Stimulated activated CD4-positive, alpha-beta T cell treated with anti-CD3 and anti-CD28 coated beads, Interleukin-15, amount 100 ng/mL, for 1 hour (primary cell): ENCODE measurements at places on chromosomes 7 and 10.

DNA sequence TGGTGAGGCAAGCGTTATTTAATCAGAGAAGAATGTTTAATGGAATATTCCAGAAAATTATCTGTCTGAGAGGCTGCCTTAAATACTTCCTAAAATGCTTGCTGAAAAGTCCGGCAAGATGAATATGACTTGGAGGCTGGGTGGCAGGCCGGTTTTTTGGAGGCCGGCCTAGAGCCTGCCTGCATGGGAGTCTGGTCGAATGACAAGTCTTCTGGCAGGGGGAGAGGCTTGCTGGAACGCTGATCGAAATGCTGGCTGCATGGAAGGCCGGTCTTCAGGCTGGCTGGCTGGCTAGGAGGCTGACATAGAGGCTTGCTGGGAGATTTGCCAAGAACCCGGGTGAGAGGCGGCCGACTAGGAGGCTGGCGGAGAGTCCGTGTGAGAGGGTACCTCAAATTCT lies 135.7 kb downstream of the OR13A1 start:
- DNase-seq, result no peak

DNA sequence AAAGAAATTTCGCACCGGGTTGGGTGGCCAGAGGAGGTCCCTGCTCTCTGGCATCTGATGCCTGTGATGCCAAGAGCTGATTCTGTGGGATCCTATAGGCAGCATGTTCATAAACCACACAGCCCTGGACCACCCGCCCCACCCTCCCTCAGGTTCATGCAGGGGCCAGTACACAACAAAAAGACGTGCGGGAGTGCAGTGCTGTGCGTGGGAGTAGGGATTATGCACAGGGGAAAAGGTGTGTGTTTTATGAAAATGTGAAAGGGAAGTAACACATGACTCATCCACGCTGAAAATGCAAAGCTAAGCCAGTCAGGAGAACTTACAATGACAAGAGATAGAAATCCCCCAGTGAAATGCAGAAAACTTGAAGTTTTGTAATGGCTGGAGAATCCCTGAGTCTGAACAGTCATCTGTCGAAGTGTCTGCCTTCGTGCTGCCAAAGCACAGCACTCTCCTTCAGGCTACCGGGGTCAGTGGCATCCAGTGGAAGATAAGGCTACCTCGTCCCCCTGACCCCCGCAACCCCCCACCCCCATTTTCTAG lies 1.1 kb downstream of the KIAA1217 start:
- DNase-seq, result no peak

DNA sequence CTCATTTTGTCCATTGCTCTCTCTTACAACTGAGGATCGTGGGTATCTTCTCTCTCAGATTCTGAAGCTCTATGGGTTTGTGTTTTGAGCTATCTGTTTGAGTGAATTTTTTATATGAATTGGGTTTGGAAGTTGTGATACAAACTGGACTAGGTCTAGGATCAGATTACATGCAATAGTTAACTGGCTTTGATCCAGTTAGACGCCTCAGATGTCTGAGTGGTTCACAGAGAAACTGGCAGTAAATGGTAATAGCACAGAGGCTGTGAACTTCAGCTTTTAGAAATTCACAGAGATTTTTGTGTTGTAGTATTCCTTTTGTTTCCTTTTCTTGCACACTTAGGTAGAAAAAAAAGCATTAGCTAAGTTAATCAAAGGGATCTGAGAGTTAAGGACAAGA lies 12.7 kb upstream of the DNMBP start:
- DNase-seq, result no peak

DNA sequence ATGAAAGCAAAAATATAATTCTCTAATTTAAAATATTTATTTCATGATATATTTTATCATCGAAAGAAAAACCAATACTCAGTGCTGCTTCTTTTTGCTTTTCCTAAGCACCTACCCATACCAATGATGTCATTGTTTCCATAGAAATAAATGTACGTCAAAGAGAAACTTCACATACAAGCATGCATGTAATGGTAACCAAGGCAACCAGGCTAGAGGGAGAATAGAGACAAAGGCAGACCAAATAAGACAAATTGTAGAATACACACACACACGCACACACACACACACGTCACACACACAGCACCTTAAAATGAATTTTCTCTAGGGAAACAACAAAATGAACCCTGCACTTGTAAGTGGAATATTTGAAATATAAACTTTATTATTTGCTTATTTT lies 75.5 kb downstream of the MACC1 start:
- no peak for DNase-seq

- DNase-seq, result no peak
These were observed 46.1 kb upstream of the ZMIZ1 start for GRCh38 chr10:79022565-79023230.

DNA sequence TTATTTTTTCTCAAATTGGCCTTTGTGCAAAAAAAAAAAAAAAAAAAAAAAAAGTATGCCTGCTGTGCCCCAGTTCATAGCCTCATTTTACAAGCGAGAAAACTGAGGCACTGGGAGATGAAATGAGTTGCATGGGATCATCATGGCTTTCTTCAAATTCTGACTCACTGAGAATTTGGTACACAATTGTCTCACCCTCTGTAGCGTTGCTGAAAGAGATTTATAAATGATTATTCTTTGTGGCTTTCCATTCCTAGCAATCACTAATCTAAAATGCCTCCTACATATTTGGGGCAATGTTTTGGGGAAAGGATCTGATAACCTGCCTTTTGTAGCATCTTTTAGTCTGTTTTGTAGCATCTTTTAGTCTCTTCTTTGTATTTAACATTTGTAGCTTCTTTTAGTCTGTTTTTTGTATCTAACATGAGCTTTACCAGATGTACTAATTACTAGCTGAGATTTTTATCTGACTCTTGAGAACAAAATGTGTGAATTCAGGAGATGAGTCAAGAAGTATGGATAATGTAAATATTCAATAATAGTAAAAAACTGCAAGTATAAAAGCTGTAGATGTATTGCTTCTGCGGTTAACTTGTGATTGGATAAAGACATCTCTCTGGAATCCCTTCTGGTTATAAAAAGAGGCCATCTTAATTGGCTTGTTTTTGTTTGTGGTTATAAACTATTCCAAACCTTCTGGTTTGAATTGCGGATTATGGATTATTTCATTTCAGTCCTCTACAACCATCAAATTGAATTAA lies 161.4 kb downstream of the ARID5B start:
- no peak for DNase-seq

DNA sequence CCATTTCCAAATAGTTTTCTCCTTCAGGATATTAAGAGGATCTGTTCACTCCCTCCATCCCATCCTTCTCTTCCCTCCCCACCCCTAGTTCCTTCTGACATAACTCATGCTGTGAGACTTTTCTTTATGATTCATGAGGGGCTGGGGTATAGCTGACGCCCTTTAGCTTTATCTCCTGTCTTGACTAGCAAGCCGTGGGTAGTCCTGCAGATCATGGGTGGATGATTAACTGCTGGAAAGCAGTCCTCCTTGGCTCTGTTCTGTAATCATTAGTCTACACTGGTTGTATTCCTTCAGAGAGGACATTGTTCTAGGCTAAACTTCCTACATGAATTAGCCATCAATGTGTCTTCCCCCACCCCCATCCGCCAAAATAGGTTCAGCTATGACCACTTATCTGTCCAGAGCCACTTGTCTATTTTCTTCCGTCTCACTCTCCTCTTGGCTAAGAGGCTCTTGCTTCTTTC lies 135.4 kb downstream of the LRRC4 start:
- no peak for DNase-seq

DNA sequence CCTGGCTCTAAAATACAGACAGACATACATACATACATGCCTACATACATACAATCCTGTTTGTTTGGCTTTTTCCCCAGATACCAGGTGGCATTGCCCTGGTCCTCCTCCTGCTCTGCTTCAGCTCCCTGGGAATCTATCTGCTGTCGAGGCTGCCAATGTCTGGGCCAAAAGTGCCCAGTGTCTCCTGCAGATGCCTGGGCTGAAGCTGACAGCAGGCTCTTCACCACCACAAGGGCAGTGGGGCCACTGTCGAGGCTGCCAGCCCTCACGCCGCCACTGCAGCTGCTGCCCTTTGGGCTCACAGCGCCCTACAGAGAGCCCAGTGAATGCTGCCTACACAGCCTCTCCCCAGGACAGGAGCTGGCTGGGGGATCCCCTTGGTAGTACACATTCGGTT lies 18.0 kb upstream of the STN1 start:
- DNase-seq, result no peak

DNA sequence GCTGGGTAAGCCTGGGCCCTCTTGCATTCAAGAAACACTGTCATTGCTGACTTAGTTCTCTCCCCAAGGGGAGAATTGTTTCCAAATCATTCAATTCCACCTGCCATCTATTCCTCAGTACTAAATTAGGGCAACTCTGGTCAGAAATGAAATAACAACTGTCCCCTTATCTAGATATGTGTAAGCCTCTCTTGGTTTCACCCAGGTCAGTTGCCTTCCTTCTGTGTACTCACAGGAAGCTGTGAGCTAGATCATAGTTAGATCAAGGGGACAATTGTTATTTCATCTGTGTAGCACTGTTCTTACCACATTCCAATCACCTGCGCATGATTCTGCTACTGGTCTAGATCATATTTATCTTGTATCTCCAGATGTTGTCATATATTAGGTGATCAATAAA lies 483.0 kb upstream of the SORCS1 start:
- DNase-seq, result no peak

- no peak for DNase-seq
These were observed 14.5 kb downstream of the LSMEM1 start for GRCh38 chr7:112495156-112495788.

- no peak for DNase-seq
These were observed 87.1 kb downstream of the DYNC1I1 start for GRCh38 chr7:95859429-95859828.

DNA sequence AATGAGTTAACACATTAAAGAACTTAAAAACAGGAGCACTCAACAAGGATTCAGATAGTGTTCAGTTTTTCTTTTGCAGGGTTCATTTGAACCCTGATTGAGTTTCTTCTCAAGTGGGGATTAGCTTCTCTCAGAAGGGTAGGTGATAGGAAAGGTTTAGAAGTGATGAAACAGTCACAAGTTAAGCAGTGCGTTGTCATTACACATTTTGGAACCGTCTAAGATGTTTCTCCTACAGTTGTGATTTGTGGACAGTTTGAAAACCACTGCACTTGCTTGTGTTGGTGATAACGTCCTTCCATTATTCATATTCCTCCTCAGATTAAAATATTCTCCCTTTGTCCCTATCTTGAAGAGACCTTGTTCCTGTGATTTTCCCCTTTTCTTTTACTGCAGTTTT lies 2.7 kb downstream of the STMP1 start:
- no peak for DNase-seq

DNA sequence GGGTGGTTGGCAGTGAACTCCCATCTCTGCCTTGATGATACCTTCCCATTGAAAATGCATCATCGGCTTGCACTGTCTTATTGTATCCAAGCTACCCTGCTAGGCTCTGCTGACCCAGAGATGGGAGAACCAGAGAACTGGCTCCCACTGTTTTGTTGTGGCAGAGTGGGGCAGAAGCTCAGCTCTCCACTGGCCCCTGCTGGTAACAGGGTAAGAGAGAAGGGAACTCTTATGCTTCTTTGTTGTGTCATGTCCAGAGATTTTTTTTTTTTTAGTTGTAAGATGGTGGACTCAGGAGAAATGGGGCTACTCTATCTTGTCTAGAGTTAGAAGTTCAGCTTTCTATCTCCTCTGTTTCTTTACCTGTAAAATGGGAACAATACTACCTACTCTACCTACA lies 100.5 kb upstream of the SDK1 start:
- DNase-seq, result no peak

GRCh38 chr10:99685597-99685967 lies 26.3 kb downstream of the ENTPD7 start:
- DNase-seq, result no peak
